K562 (cell line): ENCODE measurements at places on chromosomes 2 and 18.

DNA sequence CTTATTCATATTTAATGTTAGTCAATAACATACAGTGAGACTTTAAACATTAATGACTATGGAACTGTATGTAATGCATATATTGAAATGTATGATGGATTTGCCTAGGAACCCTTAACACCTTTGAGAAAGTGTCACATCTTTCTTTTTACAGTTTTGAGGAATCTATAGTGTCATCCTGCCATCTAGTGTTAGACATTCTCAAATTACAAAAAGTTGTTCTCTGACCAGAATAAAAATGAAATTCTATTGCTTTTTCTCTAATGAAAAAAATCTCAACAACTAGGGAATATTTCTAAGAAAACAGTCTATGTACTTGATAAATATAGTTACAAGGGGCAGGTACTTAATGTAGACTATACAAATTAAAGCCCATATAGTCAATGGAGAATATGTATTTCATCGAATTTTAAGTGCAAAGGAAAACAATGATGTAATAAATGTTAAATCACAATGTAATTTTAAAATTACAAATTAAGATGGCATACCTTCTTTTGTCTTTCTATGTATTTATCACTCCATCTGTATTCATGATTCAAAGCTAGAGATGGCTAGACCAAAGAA is 5.1 kb upstream of the CALCRL start:
- H3K36me3 ChIP-seq: no peaks in the 10 kb centered on the region
- no peak overlapping the region for H3K27ac ChIP-seq

- DNase-seq: peak; percentile 53
- no peaks in the 10 kb centered on the region for H3K36me3 ChIP-seq
- H3K4me1 ChIP-seq: no peaks in the 10 kb centered on the region
- no peak overlapping the region for H3K4me3 ChIP-seq
These were observed 26.1 kb upstream of the SPTBN1 start for GRCh38 chr2:54429811-54430551.

GRCh38 chr2:219452361-219453317 is 18.0 kb downstream of the SPEG start:
- H3K4me1 ChIP-seq: peaks cover 12% of the 10 kb centered on the region; the same call in 2 of the 3 replicates
- no peaks in the 10 kb centered on the region for H3K27me3 ChIP-seq
- no peak overlapping the region for H3K4me3 ChIP-seq
- no peaks in the 10 kb centered on the region for H3K36me3 ChIP-seq

DNA sequence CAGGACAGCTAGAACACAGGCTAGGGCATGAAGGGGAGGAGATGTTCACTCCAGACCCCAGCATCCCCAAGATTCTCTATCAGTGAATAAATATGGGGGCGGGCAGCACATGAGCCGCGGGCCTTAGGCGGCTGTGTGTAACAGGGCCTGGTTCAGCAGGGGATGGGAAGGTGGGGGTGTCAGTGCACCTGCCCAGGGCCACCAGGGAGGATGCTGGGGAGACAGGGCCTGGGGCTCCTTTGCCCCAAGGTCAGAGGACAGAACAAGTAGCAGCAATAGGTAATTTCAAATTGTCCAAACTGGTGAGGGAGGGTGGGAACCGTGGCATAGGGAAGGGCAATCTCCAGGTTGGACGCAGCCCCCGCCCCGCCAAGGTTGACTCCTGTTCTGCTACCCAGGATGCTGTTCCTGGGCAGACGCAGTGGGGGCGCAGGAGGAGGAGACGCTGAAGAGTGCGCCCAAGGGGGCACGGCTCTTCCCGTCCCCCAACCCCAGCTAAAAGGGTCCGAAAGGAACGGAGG is 16.2 kb downstream of the CYP26B1 start:
- H3K27ac ChIP-seq: no peak overlapping the region
- no peaks in the 10 kb centered on the region for H3K36me3 ChIP-seq
- peaks cover 3% of the 10 kb centered on the region for H3K4me1 ChIP-seq

- no peaks in the 10 kb centered on the region for H3K27me3 ChIP-seq
- H3K27ac ChIP-seq: no peak overlapping the region
- H3K4me3 ChIP-seq: no peak overlapping the region
- no peaks in the 10 kb centered on the region; the same call in 2 of the 3 replicates for H3K36me3 ChIP-seq
- H3K4me1 ChIP-seq: peaks cover 22% of the 10 kb centered on the region; the same call in 2 of the 3 replicates
These were observed 71.2 kb downstream of the HPCAL1 start for GRCh38 chr2:10373931-10374330.
